ENCODE measurements at places on chromosomes 5 and 9.
A peak's percentile ranks its signal among the peaks of the same experiment; 100 is the strongest.

GRCh38 chr5:127875235-127876021 lies 172.2 kb downstream of the CCDC192 start:
- DNase-seq = peak; percentile 23

DNA sequence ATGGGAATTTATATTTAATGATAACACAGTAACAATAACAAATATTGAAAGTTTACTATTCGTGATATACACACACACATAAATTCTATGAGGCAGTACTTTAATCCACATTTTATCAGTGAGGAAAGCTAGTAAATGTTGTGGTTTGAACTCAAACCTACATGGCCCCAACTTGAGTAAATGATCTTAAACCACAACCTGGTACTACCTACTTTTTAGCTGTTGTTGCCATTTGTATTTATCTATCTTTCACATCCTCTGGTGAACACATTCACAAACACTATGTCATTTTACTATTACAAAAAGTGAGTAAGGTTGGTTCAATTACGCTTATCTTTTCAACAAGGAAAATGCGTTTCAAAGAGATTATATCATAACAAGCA lies 186.1 kb downstream of the SMC2 start:
- no peak for DNase-seq

DNA sequence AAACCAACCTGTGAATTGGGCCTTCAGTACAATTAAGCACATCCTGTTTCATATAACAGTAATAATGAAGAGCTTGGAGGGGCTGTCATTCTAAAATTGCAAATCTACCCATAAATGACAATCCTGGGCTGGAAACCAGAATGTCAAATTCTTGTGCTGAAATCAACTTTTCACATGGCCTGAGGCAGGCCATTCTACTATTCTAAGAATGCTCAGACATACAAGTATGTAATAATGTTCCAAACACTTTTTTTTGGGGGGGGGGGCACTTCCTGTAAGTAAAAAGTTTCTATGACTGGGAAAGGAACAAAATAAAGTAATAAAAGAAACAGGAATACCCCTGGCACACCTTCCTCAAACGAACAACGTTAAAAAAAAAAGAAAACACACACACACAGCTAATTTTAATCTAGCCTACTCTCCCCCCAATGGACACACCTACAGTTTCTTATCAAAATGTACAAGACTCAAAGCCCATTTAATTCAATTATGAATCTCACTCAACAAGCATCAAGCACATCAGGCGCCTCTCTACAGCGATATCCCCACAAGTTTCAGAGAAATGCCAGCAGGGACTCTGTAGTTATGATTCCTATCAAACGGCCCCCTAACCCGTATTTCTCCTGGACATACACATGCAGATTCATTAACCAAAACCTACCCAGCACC lies 1.4 kb downstream of the ETF1 start:
- no peak for DNase-seq

- DNase-seq = peak; percentile 37
Measured at GRCh38 chr9:127525401-127526188, 74.3 kb downstream of the LRSAM1 start.

DNA sequence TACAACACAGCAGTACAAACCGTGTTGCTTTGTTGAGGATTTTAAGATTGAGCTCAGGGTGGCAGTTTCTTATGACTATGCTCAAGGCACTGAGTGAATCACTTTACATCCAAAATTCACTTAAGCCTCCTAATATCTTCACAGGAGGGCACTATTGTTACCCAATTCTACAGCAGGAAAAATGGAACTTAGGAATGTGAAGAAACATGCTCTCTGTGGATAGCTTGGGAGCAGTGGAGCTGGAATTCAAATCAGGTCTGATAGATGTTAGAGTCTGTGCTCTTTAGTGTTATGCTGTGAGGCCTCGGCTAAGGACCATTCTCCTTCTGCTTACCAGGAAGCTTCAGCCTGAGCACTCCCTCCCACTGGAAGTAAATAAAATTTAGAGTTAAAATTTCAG lies 18.7 kb upstream of the HMHB1 start:
- DNase-seq = no peak

GRCh38 chr9:7970681-7971330 lies 171.2 kb upstream of the DMAC1 start:
- DNase-seq = no peak

DNA sequence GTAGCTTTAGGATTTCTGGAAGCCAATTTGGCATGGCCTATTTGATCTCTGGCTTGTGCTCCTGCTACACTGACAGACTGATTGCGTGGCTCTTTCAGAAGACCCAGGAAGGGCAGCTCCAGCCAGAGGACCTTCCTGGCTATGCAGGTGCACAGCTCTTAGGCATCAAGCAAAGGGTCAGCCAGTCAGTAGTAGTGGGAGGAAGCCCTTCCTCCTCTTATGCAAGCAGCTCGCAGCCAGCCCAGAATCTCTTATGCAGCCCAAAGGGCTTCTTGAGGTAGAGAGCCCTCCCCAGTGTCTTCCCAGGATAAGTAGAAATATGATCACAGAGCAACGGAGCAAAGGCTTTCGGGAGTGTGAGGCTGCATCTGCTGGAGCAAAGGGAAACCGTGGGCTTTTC lies 43.2 kb downstream of the SLC36A1 start:
- DNase-seq = no peak

DNA sequence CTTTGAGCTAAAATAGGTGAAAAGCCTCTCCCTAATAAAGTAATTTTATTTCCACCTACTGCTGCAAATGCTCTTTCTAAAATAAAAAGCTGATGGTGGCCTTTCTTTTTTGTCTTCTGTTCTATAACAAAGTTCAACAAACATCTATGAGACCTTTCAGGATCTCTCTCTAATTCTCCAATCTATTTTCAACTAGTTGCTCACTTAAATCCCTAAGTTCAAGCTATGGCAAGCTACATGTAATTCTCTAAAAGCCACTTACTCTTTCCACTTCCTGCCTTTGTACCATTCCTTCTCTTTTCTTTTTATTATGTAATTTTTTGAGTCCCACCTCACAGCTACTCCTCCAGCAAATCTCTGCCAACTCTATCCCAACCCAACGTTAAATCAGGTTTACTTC lies 20.9 kb downstream of the CHD1 start:
- DNase-seq = no peak

DNA sequence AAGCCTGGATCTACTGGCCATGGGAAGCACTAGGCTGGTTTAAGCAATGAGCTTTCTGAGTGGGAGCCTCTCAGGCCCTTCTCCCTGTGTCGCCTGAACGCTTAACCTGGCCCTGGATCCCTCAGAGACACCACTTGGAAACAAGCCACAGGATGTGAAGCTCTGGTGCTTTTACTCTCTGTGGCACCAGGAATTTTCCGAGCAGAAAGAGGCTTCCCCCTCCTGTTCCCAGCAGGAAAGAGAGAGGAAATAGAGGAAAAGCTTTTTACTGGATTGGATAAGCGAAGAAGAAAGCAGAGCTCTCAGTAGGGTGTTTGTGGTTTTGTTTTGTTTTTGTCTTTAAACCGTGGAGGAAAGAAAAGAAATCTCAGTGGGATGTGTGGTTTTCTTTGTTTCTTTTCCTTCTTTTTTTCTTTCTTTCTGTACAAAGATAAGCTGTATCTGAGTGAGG lies 34.5 kb downstream of the COL15A1 start:
- no peak for DNase-seq

GRCh38 chr5:143800715-143801114 lies 11.2 kb upstream of the HMHB1 start:
- no peak for DNase-seq

DNA sequence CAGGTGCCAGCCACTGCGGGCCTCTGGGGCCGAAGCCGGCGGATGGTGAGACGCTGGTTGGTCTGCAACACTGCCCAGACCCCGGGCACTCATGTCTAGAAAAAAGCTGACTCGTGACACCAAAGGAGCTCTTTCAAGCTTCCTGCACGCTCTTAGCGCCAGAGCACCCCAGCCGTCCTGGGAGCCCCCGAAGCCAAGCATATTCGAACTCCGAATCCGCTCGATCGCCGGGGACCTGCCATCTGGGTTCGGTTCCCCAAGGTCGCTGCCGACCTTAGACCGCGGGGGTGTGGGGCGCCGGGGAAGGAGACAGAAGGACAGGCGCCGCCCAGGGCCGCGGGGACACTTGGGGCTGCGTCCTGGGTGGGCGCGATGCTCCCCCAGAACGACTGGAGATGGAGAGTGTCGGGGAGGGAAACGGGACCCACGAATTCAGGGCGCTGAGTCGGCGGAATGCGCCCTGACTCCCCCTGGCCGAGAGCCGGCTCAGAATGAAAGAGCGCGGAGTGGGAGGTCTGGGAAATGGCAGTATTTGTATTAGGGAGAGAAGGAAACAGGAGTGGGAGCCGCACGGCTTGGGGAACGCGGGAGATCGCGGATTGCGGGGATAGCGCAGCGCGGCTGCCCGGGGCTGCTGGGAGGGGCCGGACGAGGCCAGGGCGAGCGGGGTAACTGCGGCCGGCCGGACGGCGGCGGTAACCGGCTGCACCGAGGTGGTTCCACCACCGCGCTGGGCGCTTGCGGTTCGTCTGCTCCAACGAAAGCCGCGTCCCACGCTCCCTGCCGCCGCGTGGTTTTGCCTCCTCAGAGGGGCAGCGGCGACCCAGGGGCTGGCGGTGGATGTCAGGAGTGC lies 20.1 kb upstream of the MARCHF6 start:
- peak; percentile 23 for DNase-seq

GRCh38 chr5:132049559-132049958 lies 10.9 kb upstream of the IL3 start:
- DNase-seq = no peak
